ENCODE measurements at places on chromosomes 6 and 20.

DNA sequence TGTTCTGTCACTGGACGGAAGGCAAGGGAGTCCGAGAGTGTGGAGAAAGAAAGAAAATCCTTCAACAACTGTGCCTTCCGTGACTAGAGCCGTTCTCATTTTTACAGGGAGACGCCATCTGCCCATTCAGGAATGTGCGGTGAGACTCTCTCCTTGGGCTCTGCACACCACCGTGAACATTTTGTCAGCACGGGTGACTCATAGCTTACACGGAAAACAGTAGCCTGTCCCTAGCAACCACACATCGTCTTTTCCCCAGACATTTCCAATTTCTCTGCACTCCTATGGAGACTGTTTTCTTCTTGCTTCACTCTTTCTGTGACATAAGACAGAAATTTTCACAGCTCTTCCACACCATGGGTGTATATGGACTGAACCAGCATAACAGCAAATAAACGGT is 55.1 kb downstream of the TBXT start:
- DNase-seq = no peak

DNA sequence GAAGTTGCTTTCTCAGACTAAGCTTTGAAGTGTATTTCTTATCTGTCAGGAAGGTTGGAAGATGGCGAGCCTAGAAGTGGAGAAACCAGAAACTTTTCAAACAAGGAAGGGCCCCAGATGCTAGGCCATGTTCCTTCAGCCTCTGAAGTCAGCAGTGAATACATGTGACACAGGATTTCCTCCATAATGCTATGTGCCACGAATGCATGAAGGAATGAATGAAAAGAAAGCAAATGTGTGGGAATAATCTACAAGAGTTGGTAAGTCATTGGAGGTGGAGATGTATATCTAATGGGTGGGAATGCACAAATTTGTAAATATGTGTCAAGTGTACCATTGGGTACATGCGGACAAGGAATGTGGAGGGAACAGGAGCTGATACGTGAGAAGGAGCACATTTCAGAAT is 123.2 kb upstream of the PRSS16 start:
- no peak for DNase-seq

GRCh38 chr6:137265561-137266308 is 46.5 kb upstream of the IFNGR1 start:
- DNase-seq = no peak

GRCh38 chr20:916125-916799 is at the start of gene ANGPT4:
TSS of gene ANGPT4 (minus strand) at chr20:916334. CDS start at chr20:916214, 120 bp downstream.
- DNase-seq = no peak

- no peak for DNase-seq
Measured at GRCh38 chr6:24486065-24486464, 3.3 kb downstream of the GPLD1 start.

DNA sequence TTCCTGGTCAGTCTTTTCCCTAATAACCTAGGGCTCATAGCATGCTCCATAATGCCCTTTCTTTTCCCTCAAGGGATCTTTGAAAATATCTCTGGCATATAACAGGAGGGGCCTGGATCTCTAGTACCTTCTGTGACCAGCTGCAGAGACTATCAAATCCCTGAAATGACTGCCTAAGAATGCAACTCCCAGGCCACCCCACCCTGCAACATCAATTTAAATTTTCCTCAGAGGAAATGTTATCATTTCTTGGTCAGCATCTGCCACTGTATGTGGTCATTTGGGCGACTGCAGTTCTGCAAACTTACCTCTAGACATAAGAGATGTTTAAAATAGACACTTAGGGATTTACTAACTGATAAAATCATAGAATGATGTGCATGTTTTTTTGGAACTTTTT is 200.2 kb downstream of the KCNQ5 start:
- DNase-seq = no peak

GRCh38 chr20:38023181-38024001 is 9.9 kb downstream of the TTI1 start:
- DNase-seq = no peak

DNA sequence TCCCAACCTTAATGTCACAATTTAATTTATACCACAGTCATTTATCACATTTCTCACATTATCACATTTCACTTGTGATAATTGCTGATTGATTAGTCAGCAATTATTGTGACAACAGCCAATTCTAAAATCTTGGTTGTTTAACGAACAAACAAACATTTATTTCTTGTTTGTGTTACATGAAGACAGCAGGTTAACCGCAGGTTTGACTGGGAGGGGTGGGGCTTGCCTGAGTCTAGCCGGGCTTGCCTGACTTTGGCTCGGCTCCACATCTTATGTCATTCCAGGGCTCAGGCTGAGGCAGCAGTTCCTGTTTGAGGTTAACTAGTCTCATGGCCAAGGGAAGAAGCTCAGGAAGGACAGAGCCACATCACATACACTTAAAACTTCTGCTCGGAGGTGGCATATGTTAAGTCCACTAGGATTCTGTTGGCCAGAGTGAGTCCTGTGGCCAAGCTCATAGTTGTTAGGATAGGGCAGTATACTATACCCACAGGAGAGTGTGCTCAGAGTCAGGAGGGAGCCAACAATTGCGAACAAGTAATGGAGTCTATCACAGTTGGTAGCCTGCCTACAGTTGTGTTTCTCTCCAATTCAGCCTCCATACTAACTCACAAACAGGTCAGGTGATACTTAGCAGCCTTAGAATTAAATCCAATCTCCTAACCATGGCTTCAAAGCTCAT is 90.0 kb upstream of the IFNGR1 start:
- DNase-seq = peak; percentile 11

GRCh38 chr6:130513770-130514169 is 148.0 kb downstream of the TMEM200A start:
- DNase-seq = peak; percentile 6

DNA sequence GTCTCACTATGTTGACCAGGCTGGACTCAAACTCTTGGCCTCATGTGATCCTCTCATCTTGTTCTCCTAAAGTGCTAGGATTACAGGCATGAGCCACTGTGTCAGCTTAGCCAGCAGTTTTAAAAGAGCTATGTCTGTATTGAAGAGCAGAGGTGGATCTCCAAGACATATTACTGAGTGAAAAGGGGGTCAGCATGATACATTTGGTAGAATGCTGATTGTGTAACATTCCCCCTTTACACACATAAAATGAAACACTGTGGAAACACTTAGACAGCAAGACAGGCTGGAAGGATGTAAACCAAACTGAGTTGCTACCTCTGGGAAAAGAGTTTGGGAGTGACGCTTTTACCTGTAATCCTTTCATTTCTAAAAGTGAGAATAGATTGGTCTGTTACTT is 1.7 kb upstream of the RIPOR3 start:
- DNase-seq = no peak

DNA sequence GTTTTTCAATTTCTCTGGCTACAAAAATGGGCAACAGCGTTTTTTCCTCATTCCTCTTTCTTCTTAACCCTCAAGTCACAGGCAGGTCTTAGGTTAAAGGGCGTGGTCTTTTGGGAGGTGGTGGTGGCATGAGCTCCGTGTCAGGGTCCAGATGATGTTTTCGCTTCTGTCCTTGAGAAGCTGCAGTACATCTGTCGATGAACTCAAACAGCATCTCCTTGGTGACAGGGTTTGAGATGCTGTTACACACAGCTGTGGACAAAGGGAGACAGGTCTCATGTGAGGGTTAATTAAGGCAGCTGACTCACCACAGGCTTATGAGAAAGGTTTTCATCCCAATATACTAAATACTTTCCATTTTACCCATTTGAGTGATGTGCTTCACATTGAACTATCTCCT is 350.8 kb downstream of the RNGTT start:
- no peak for DNase-seq

- no peak for DNase-seq
Measured at GRCh38 chr6:7129360-7129759, 21.6 kb downstream of the RREB1 start.

GRCh38 chr20:40010483-40010882 is 678.6 kb downstream of the MAFB start:
- DNase-seq = no peak

DNA sequence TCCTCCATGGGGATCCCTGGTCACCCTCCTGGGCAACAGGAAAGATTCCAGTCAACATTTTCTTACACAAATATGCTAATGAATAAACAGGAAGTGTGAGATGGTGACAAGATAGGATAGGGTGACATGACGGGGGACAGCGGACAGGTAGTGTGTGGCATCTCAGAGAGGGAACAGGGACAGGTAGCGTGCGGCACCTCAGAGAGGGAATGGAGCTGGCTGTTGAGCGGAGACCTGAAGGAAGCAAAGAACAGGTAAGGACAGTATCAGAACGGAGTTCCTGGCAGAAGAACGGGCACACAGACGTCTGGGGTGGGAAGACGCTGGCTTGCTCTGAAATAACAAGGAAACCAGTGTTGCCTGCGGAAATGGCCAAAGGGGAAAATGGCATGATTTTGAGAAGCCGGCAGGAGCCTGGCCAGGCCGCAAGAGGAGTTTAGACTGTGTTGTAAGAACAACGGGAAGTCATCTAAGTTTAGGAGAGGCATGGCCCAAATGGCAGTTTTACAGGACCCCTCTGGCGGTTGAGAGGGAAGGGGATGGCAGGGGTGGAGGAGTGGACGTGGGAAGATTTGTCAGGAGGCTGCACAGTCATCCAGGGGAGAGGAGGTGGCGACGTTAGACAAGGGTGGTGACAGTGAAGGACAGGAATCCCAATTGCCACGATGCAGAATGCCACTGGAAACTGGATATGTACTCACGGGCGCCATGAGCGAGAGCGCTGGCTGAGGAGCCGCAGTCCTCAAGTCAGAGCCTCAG is 111.6 kb downstream of the JPH2 start:
- no peak for DNase-seq

DNA sequence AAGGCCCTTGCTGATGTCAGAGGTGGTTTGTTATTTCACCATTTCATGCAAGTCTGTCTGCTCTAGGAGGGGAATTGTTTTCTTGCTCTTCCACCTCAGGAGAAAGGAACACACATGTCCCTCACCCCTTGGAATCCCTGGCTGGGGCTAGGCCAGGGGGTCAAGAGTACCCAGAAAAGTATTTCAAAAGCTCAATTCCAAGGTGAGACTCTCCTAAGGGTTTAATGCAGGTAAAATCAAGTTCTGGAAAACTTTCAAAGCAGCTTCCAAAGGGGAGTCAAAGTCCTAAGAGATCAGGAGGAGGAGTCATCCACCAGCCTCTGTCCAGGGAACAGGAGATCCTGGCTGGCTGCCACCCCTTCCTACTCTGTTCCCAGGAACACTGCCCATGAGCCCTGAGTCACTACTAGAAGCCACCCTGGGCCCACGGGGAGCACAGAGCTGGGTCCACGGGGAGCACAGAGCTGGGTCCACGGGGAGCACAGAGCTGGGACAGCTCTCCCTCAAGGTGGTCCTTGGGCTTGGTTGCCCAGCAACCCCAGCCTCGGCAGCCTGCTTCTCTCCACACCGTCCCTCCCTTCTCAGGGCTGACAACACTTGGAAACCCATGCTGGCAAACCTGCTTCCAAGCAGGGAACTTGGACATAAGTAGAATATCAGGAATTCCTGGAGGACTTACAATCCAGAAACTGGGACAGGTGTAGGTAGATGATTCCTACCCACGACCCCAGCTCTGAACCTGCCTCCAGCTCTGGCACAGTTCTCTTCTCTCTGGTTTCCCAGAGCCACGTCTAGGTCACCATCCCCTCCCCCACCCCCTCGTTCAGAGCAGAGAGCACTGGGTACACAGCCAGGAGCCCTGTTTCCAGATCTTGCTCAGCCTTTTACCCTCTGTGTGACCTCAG is 35.3 kb upstream of the CDKN1A start:
- no peak for DNase-seq

- no peak for DNase-seq
Measured at GRCh38 chr20:23413862-23414422, 7.3 kb downstream of the NAPB start.

Measured in T follicular helper cell (primary cell).